ENCODE measurements at places on chromosomes 11 and 22. TPM values are rescaled to one million over a fixed set of nuclear protein-coding genes. Genes with fewer than 3 reads are reported as not detected.

PIWIL4 gene
- 0.18 TPM for total RNA-seq

C11orf65 gene
- total RNA-seq: not detected

DNA sequence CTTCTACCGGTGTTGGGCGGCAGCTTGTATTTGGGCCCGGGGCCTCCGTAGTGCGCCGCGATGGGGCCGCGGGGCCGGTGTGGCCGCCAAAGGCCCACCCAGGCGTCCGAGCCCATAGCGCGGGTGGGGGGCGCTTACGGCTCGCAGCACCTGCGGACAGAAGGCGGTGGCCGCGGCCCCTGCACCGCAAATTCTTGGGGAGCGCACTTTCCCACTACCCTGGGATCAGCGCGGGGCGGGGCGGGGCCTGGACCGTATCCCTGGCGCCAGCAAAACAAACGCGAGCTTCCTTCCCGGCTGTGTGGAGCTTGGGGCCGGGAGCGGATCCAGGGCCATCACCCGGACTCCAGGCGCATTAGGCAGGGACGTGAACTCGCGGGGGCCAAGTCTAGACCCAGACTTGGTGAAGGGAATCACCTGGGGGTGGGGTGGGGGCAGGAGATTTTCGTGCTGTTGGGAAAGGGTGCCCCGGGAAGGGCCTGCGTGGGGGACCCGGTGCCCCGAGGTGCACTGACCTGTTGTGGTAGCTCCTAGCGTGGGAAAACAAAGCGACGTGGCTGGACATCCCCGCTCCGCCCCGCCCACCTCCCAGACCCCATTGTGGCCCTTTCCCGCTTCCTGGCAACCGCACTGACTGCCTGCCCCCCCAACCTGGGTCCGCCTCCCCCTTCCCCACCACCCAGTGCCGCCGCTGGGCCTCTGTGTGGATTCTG, 2.3 kb upstream of the TYMP start:
- no peak for DNase-seq

DNA sequence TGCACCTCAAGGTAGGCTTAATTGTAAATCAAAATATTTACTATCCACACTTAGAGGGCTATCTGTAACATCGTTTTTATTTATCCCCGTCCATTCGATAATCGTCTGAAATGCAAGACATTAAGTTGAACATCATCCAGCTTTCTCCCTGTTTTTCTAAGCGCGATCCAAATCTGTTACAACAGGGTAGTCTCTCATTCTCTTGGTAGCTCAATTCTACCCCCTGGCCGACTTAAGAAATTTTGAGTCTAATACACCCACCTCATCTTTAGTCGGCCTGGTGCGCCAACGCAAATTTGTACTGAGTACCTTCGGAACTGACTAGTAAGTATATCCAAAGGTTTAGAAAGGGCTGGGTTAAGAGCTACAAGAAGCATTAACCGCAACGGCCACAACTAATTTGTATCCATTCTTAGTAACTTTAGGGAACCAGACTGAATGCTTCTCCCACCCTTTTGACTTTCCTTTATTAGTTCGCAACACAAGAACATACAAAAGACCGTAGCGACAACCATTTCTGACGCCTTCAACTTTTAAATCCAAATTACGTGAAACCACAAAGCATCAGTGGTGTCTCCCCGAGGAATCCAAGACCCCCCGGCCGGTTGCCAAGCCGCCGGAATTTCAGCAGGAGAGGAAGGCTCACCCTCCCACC, 1.0 kb upstream of the ZNF143 start:
- no peak for DNase-seq

DNA sequence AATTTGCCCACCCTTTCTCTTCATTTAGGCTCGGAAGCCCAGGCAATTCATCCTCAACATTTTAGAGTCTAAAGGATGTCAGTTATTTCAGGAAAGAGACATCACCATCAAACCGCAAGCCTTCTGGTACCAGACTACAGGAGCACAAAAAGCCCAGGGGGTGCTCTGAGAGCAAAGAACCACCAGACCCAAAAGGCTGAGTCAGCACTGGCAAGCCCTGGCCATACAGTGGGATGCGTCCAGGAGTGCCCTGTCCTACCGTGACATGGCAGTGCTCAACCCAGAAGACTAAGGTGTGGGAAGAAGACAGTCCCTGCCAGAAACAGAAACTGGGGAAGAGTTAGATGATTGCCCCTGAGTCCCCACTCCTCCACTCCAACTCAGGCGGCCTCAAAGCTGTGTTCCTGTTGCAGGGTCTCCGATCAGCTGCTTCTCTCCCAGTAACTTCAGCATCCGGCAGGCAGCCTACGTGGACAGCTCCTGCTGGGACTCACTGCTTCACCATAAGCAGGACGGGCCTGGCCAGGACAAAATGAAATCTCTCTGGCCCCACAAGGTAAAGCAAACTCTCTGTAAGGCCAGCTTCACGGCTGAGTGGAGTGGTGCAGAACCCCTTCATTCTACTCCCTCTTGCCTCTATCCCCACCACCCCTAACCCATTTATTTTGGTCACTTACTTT, 1.5 kb downstream of the PANX3 start:
- no peak for DNase-seq

DNA sequence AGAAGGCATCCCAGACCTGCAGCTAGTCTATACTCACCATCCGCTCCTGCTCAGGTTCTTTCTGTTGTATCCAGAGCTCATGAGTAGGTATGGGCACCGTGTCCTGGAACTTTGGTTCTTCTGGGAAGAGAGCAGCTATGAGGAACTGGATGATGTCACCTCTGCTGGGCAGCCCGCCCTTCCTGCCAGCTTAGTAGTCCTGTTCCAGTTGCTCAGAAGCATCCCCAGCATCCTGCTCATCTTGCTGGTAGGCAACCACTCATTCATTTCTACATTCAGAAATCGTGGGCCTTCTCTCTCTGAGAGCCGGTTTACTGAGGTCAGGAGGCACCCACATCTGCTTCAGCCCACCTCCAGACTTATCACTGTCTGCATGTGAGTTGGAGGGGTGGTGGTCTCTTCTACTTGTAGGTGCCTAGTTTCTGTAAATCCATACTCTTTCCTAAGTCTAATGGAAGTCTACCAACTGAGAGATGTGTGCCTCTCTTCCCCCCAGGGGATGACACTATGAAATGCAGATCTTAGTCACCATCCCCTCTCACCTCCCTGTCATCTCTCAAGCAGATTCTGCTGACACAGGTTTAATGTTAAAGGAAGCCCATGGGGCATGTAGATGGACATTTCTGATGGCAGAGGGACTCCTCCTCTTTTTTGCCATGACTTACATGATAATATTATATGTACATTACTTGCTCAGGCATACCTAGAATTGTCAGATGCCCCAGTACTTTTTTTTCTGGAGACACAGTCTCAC, 29.6 kb upstream of the CCDC134 start:
- no peak for DNase-seq

GRCh38 chr11:127943763-127944162, 643.6 kb downstream of the ETS1 start:
- DNase-seq: no peak

DNA sequence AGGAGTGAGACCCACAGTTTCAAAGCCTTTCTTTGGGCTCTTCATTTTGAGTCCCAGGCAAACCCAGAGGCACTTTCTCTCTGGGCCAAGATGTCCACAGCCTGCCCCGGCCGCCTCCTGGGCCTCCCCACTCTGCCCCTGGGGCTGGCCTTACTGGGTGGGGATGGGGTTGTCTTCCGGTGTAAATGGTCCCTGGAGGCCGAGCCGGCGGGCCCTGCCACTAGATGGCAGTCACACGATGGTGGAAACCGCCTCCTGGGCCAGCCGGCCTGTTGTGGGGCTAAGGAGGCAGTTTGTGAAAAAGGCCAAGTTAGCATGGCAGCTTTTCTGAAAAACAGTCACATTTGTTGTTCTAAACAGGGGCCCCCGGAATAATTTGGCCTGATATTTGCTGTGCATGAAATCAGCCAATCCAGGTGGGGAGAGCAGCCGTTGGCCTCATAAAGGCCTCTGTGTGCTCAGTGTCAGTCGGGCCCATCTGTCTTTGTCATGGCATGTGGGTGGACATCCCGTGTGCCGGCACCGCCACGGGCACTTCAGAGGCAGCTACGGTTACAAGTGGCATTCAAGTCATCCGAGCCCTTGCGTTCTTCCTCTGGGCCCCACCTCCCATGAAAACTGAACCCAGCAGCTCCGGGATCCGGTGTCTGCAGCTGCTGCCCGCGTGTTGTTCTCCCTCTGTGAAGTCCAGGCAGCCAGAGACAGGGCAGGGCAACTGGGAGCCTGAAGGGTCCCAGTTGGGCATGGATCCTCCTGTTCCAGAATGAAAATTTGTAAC, 6.5 kb downstream of the MRPL23 start:
- no peak for DNase-seq
